ENCODE measurements at places on chromosomes 2 and 18.
A peak's percentile ranks its signal among the peaks of the same experiment; 100 is the strongest.

DNA sequence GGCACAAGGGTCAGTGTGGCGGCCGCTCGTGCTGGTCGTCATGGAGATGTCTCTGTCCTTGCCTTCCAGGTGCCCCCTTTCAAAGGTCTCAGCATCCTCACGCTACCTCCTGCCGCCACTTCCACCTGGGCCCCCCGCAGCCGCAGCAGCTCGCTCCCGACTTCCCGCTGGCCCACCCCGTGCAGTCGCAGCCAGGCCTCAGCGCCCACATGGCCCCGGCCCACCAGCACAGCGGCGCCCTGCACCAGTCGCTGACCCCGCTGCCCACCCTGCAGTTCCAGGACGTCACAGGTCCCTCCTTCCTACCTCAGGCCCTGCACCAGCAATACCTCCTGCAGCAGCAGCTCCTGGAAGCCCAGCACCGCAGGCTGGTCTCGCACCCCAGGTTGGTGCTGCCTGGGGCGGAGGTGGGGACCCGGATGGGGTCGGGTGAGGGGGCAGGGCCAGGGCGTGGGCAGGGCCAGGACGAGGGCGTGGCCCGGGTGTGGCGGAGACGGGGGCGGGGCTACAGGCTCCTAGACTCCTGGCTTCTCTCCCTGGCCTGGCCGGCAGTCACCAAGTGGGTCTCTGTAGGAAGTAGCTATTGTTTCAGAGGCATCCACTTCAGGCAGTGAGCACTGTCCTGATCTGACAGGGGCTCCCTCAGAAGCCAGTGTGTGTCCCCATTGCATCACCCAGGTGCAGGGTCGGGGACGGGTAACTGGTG is 223.7 kb downstream of the LOXHD1 start:
- DNase-seq, result peak; percentile 66
- no peaks in the 10 kb centered on the region for H3K36me3 ChIP-seq
- peak overlapping the region; percentile 32 for H3K4me3 ChIP-seq
- H3K27me3 ChIP-seq, result no peaks in the 10 kb centered on the region
- no peak overlapping the region for H3K27ac ChIP-seq

- H3K27ac ChIP-seq, result no peak overlapping the region
- no peak overlapping the region for H3K4me3 ChIP-seq
- H3K4me1 ChIP-seq, result no peaks in the 10 kb centered on the region
- DNase-seq, result no peak
- no peaks in the 10 kb centered on the region for H3K36me3 ChIP-seq
- H3K27me3 ChIP-seq, result no peaks in the 10 kb centered on the region
Measured at GRCh38 chr18:48801728-48802542, 148.8 kb downstream of the SMAD7 start.

DNA sequence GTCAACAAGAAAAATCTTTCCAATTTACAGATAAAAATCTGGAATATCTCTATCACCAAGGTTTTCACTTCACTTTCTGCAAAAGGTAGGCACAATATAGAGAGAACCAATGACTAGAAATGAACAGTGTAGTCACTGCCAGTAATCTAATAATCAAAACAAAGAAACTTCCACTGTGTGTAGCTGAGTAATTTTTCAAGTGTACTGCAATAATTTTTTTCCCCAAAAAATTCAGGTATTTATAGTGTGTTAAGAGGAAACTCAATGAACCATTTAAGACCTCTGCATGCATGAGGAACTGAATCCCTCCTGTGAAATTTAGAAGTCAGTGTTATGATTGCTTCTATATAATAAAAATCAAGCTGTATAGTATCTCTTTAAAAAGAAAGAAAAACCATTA is 121.8 kb downstream of the MEMO1 start:
- DNase-seq, result no peak
- H3K27ac ChIP-seq, result no peak overlapping the region
- H3K4me1 ChIP-seq, result no peaks in the 10 kb centered on the region
- H3K27me3 ChIP-seq, result no peaks in the 10 kb centered on the region

GRCh38 chr2:240520130-240520973 is 37.4 kb downstream of the ANKMY1 start:
- no peak overlapping the region for H3K27ac ChIP-seq
- H3K27me3 ChIP-seq, result no peaks in the 10 kb centered on the region
- peaks cover 5% of the 10 kb centered on the region for H3K4me1 ChIP-seq

DNA sequence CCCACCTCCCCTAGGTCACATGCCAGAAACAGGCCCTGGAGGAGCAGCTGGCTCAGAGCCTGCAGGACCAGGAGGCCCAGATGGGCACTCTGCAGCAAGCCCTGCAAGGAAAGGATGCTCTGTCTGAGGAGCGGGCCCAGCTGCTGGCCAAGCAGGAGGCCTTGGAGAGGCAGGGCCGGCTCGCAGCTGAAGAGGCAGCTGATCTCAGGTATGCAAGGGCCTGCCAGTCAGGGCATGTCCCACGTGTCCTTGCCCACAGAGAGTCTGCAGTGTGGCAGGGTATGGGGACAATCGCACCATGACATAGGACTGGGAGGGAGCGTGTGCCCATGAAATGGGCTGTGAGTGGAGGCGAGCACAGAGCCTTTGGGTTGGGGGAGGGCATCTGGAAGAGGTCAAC is 39.9 kb downstream of the CROCC2 start:
- no peak for DNase-seq
- H3K4me3 ChIP-seq, result no peak overlapping the region
- no peaks in the 10 kb centered on the region for H3K4me1 ChIP-seq

GRCh38 chr18:59026831-59027410 is 112.8 kb upstream of the SEC11C start:
- no peak overlapping the region for H3K4me3 ChIP-seq
- no peaks in the 10 kb centered on the region for H3K4me1 ChIP-seq
- H3K36me3 ChIP-seq, result no peaks in the 10 kb centered on the region
- DNase-seq, result no peak

DNA sequence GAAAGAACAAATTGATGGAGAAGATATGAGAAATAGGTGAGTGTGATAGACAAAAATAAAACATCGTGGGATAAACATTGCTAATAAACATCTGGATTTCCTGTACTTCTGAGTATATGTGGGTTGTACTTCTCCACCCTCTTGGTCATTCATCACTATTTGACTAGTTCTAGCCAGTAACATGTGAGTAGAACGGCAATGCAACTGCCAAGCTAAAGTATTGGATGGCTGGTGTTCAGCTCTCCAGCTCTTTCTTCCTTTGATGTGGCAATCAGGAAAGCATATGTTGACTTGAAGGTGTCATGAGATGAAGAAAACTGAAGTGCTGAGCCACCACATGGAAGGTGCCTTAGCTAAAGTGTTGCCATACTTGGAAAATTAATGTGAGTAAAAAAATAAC is 144.9 kb downstream of the SCG2 start:
- DNase-seq, result no peak
- H3K4me3 ChIP-seq, result no peak overlapping the region
- no peaks in the 10 kb centered on the region for H3K27me3 ChIP-seq
- H3K4me1 ChIP-seq, result no peaks in the 10 kb centered on the region

- H3K4me3 ChIP-seq, result no peak overlapping the region
- DNase-seq, result no peak
- no peaks in the 10 kb centered on the region for H3K36me3 ChIP-seq
Measured at GRCh38 chr2:180111901-180112300, 104.8 kb upstream of the CWC22 start.

GRCh38 chr2:179538406-179539123 is 273.9 kb upstream of the SESTD1 start:
- H3K36me3 ChIP-seq, result no peaks in the 10 kb centered on the region
- H3K27me3 ChIP-seq, result no peaks in the 10 kb centered on the region
- no peak overlapping the region for H3K4me3 ChIP-seq
- H3K27ac ChIP-seq, result no peak overlapping the region
- no peak for DNase-seq
- H3K4me1 ChIP-seq, result no peaks in the 10 kb centered on the region

Data from iPS DF 6.9 (cell line).